ENCODE measurements at places on chromosomes 12 and 14.

DNA sequence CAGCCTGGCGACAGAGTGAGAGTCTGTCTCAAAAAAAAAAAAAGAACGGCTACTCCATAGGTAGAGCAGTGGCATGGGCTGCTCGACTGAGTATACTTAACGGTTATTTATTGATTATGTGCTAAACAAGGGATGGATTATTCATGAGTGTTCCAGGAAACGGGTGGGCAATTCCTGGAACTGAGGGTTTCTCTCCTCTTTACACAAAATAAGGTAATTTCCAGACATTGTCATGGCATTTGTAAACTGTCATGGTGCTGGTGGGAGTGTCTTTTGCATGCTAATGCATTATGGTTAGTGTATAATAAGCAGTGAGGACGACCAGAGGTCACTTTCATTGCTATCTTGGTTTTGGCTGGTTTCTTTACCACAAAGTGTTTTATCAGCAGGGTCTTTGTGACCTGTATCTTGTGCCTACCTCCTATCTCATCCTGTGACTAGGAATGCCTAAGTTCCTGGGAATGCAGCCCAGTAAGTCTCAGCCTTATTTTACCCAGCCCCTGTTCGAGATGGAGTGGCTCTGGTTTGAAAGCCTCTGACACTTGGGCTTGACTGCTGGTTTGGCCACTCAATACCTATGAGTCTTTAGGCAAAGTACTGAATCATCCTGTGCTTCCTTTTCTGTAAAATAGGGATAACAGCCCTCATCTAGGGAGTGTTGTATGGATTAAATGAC, 3.2 kb downstream of the DGLUCY start:
- DNase-seq: no peak

GRCh38 chr12:109432431-109432830, 44.7 kb downstream of the KCTD10 start:
- DNase-seq: no peak

GRCh38 chr14:30084811-30085210, 157.2 kb upstream of the PRKD1 start:
- no peak for DNase-seq

GRCh38 chr14:91727121-91727520, 4.8 kb downstream of the CATSPERB start:
- DNase-seq: no peak

DNA sequence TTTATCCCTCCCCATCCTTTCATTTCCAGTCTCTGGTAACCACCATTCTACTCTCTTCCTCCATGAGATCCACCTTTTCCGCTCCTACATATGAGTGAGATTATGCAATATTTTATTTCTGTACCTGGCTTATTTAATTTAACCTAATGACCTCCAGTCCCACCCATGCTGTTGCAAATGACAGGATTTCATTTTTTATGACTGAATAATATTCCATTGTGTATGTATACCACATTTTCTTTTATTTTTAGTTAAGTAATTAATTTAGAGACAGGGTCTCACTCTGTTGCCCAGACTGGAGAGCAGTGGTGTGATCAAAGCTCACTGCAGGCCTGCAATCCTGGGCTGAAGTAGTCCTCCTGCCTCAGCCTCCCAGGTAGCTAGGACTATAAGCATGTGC, 2.6 kb downstream of the LRRK2 start:
- DNase-seq: no peak

DNA sequence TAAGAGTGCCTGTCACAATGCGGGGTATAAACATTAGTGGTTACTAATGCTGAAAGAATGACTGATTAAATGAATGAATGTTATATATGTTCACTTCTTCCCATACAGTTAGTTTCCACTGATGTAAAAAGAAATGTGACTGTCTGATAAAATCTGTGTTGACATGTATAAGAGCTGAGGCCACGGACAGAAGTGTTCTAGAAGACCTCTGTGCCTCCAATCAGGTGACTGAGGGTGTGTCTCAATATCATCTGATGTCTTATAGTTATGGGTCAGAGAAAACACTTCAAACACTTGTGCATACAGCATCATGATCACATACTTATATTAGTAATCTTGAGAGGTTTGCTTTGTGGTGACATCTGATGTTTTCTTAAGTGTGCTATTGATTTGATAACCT, 183.4 kb downstream of the TTC7B start:
- no peak for DNase-seq

GRCh38 chr12:92417373-92417772, 271.7 kb upstream of the BTG1 start:
- DNase-seq: no peak

DNA sequence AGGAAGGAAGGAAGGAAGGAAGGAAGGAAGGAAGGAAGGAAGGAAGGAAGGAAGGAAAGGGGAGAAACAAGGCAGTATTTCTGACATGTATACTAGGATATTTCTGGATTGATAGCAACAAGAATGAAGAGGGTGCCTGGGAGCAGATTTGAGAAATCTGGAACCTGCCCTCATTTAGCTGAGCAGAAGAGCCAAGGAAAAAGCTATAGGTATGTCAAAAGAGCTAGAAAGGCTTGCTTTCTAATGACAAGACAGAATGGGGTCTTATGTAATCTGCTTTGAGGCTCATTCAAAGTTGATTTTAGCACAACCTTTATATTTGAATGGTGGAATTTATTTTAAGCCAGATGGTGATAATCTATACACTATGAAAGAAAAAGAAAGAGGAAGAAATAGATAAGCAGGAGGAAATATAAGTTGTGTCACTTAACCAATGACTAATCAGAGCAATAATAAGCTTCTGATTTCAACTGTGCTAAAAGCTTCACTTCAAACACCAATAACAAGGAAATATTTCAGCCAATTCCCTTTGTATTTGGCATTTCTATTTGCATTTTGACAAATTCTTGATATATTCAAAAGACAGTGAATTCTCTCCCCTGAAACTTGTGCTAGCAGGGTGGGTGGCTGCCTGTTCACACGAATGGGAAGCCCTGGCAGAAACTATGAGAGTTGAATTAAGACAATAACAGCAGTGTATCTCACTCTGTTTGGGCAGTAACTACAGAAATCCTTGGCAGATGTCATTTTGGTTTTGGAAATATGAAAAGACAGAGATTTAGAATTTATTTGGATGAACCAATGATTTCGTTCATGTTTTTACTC, 76.3 kb upstream of the FLRT2 start:
- no peak for DNase-seq

GRCh38 chr14:95713596-95714371, at the start of gene TCL1A:
TSS of gene TCL1A (minus strand) at chr14:95714125. CDS start at chr14:95714066, 59 bp downstream.
- no peak for DNase-seq

- no peak for DNase-seq
Observed at GRCh38 chr14:50340963-50341362, 28.8 kb downstream of the DMAC2L start.

DNA sequence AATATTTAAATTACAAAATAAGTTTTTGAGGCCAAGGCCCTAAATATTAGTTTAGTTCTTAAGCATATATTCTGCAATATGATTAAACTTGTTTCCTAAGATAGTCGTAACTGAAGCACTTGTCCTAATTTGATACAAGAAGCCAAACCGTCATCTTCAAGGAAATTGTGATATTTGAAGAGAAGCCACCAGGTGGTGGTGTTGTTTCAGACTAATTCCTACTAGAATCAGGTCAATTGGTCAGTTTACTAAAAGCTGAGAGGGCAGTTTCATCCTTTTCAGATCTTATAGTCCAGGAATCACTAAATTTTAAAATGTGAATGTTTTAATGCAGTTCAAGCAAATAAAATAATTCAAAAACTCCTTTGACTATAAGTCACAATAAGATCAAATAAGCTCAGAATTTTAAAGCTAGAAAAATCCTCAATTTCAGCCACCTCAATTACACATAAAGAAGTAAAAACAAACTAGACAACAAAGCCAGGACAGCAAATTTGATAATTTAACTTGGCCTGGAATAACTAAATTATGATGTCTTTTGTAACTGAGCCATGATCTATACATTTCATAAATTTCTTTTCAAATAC, 7.1 kb upstream of the ARL1 start:
- DNase-seq: no peak

GRCh38 chr12:32501835-32502333, 102.5 kb downstream of the FGD4 start:
- DNase-seq: no peak

GRCh38 chr14:104680806-104681688, 8.4 kb upstream of the INF2 start:
- peak; percentile 75 for DNase-seq

DNA sequence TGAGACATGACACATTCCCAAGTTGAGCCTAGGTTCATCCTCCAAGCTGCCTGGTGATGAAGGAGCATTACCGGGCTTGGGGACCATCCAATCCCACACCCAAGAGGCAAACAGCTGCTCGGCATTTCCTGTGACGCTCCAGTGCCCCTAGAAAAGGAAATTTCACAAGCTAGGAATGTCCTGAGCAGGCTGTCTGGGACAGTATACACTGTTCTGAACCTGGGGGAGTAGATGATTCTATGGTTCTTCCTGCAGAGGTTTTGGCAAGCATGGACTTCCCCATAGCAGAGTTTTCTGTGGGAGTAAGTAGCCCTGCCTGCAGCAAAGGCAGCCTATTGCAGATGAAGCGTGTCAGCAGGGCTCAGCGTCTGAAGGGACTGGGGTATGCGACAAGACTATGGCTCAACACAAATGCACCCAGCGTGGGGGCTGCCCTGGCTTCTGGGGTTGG, 47.4 kb upstream of the SRSF5 start:
- no peak for DNase-seq

GRCh38 chr12:112236386-112236785, 111.0 kb downstream of the TRAFD1 start:
- DNase-seq: no peak

DNA sequence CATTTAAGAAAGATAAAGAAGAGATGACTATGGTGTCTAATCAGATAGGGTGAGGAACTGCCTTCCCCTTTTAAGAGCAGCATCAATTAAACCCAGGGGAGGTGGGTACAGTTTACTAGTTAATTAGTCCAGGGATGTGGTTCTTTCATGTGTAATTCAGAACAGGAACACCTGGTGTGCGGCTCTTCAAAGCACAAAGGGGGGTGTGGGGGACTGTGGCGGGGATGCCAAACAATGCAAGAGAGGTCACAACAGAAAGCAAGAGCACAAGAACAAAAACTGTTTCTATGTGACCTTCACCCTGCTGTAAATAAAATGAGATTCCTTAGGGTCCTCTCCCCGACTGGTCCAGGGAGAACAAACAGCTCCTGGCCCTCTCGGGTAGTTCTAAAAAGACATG, 183.9 kb upstream of the SOX5 start:
- no peak for DNase-seq

All from thoracic aorta (tissue), 2 donors.